ENCODE measurements at places on chromosomes 12 and 14.
A peak's percentile ranks its signal among the peaks of the same experiment; 100 is the strongest.

- H3K27ac ChIP-seq: no peak overlapping the region
- no peak overlapping the region for H3K4me3 ChIP-seq
- H3K4me1 ChIP-seq: peaks cover 5% of the 10 kb centered on the region
- no peaks in the 10 kb centered on the region for H3K36me3 ChIP-seq
- peak; percentile 80 for DNase-seq
- H3K27me3 ChIP-seq: no peaks in the 10 kb centered on the region
These were observed 51.4 kb upstream of the OAS1 start for GRCh38 chr12:112855375-112855774.

DNA sequence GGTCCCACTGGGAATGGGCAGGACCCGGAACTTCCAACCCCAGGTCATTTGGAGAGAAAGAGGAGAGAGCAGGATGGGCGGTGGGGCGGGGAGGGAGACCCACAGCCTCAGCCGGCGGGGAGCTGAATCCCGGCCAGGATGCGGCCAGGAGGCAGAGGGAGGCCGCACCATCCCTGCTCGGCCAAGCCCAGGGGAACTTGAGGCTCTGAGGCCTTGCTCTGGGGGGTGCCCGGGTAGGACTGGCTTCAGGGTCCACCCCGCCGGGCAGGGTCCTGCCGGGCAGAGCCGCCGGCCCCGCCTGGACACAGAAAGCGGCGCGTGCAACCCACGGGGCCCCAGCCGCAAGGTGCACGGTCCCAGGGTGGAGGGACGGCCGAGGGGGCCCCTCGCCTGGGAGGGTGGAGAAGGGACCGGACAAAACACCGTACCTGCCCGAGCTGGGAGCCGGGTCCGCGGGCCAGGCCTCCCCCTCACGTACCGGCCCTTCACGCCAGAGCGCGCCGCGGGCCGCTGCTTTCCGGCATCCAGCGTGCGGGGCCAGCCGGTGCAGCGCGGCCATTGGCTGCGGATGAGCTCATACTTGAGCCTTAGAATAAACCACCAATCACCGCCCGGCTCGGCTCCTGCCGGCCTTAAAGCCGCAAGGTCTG lies at the start of gene RPS6KL1:
Gene RPS6KL1 (minus strand): TSS at position 509 of the 650 bp plus-strand sequence. CDS start 1,719 bp downstream, outside the sequence.
- no peaks in the 10 kb centered on the region for H3K27me3 ChIP-seq
- DNase-seq: peak; percentile 97
- H3K27ac ChIP-seq: no peak within 1 kb of the TSS
- H3K4me1 ChIP-seq: peaks cover 6% of the 10 kb centered on the region

DNA sequence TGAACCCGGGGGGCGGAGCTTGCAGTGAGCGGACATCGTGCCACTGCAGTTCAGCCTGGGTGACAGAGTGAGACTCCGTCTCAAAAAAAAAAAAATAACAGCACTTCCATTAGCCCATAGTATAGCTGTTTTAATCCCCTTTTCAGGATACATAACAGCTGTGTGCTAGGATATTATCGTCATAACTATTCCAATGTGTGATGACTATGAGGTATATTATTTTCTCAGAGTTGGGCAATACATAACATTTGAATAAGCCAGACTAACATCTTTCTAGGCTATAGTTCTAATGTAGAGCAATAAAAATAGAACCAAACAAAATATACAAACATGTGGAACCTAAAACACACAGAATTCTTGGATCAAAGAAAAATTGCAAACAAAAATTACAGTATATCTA lies 57.1 kb downstream of the MARK3 start:
- H3K4me3 ChIP-seq: no peak overlapping the region
- peaks cover 15% of the 10 kb centered on the region for H3K4me1 ChIP-seq
- no peaks in the 10 kb centered on the region for H3K27me3 ChIP-seq
- H3K36me3 ChIP-seq: 0 out of 2 replicates have a peak, but pooled peaks cover 3% of the 10 kb centered on the region
- no peak for DNase-seq

GRCh38 chr14:57380935-57381334 lies 9.5 kb upstream of the NAA30 start:
- H3K27me3 ChIP-seq: peaks cover 5% of the 10 kb centered on the region
- no peak overlapping the region for H3K4me3 ChIP-seq

DNA sequence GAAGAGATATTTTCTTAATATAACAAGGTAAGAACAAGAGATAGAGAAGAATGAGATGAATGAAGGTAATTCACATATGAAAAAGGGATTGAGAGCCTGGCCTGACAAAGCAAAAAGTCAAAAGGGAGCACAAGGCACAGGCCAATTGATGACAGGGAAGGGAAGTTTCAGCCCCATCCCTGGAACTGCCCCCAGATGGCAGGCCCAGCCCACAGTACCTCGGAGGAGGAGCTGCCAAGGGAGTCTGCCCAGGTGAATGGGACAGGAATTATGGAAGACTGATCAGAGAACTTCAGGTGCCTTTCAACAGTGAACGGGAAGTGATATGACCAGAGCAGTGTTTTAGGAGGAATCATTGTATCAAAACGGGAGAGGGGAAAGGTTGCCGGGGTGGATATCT lies 15.7 kb downstream of the SNRPF start:
- no peak overlapping the region for H3K4me3 ChIP-seq
- no peaks in the 10 kb centered on the region for H3K27me3 ChIP-seq
- no peaks in the 10 kb centered on the region for H3K36me3 ChIP-seq
- DNase-seq: peak; percentile 52

DNA sequence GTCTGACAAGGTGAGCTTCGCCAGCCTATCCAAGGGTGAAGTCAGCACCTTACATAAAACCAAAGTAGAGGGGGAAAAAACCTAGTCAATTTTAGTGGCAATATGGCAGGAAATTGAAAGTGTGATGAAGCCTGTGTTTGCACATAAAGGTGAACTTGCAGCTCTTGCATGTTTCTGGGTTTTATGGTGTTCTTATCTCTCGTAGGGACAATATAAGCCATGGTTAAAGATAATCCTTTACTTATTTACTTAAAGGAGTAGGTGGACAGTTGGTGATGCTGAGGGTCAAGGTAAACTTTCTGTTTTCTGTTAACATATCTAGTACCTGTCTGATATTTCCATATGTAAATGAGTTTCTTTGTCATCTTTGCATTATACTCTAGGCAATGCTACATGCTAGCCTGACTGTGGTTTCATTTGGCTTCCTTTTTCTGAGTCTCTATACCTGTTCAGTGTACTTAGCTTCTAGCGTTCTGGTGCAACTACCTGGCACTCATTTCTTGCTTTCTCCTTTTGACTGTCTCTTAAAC lies 32.8 kb downstream of the CCDC91 start:
- no peak overlapping the region for H3K4me3 ChIP-seq
- H3K27ac ChIP-seq: no peak overlapping the region
- no peaks in the 10 kb centered on the region for H3K36me3 ChIP-seq
- H3K4me1 ChIP-seq: peaks cover 16% of the 10 kb centered on the region

- H3K36me3 ChIP-seq: no peaks in the 10 kb centered on the region
- H3K4me1 ChIP-seq: no peaks in the 10 kb centered on the region
- DNase-seq: no peak
- H3K27me3 ChIP-seq: no peaks in the 10 kb centered on the region
These were observed 39.8 kb upstream of the MEG3 start for GRCh38 chr14:100786131-100786530.

DNA sequence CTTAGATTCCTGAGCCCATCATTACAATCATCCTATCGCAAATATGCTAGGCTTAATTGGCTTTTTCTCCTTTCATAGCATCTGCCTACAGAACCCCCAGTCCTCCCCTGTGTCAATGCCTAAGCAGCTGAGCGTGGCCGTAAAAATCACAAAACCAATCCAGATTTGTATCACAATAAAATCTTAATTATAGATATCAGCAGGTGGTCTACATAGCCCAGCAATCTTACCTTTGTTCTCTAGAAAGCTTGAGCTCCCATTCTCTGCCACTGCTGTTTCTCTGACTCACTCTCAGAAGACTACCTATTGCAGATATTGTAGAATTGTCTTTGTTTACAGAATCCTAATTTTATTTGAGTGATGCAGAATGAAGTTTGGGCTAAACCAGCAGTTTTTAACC lies 37.9 kb upstream of the PPM1A start:
- no peak overlapping the region for H3K4me3 ChIP-seq
- no peaks in the 10 kb centered on the region for H3K36me3 ChIP-seq
- H3K27ac ChIP-seq: no peak overlapping the region
- peaks cover 16% of the 10 kb centered on the region for H3K4me1 ChIP-seq
- H3K27me3 ChIP-seq: no peaks in the 10 kb centered on the region

- peaks cover 27% of the 10 kb centered on the region for H3K4me1 ChIP-seq
- peaks cover 12% of the 10 kb centered on the region for H3K27me3 ChIP-seq
- no peak for DNase-seq
- H3K27ac ChIP-seq: no peak overlapping the region
- no peaks in the 10 kb centered on the region for H3K36me3 ChIP-seq
These were observed 287 bp upstream of the SLC2A13 start for GRCh38 chr12:40106202-40106533.

DNA sequence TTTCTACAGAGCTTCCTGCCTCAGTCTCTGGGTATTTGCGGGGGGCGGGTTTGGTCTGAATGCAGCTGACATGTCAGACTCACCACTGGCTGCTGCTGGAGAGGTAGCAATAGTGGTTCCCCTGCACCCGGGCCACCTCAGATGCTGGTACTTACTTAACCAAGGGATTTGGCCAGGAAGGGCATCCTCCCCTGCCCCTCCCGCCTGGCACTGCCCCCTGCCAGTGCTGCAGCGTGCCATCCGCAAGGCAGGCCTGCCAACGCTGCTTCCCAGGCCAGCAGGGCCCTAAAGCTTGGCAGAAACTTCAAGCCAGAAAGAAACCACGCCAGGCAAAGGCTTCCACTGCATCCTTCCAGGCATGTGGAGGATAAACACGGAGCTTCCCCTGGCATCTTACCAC lies 22.1 kb downstream of the RAB35 start:
- H3K27ac ChIP-seq: peak overlapping the region; percentile 95
- no peaks in the 10 kb centered on the region for H3K36me3 ChIP-seq
- H3K4me1 ChIP-seq: peaks cover 30% of the 10 kb centered on the region

- DNase-seq: peak; percentile 21
- H3K27me3 ChIP-seq: no peaks in the 10 kb centered on the region
- no peaks in the 10 kb centered on the region for H3K4me1 ChIP-seq
- H3K27ac ChIP-seq: no peak overlapping the region
- H3K36me3 ChIP-seq: no peaks in the 10 kb centered on the region
These were observed 215.6 kb upstream of the USP15 start for GRCh38 chr12:62044450-62045135.

- DNase-seq: no peak
- H3K27me3 ChIP-seq: no peaks in the 10 kb centered on the region
- no peak overlapping the region for H3K27ac ChIP-seq
- no peaks in the 10 kb centered on the region for H3K36me3 ChIP-seq
These were observed 70.7 kb downstream of the RASSF9 start for GRCh38 chr12:85765453-85765869.

DNA sequence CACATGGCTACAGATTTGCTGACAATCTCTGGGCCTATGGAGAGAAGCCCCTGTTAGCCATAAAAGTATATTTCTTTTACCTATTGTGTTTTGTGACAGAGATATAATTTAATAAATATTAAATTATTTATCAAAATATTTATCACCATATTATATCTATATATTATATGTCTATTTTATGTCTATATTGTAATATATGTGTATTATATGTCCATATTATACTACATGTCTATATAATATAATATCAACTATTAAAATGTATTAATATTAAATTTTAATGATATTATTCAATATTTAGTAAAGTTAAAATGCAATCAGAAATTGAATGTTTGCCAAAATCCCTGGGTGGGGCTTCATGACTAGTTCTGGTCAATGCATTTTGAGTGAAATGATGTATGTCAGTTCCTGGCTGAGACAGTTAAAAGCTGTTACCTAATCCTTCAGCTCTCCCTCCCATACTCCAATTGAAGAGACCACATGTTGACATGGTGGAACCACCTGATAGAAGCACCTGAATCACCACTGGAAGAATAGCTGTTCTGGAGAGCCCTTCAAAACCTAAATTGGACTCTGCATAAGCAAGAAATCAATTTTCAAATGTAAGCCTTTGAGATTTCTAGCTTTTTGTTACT lies 357.3 kb upstream of the DDHD1 start:
- no peaks in the 10 kb centered on the region for H3K4me1 ChIP-seq
- no peaks in the 10 kb centered on the region for H3K36me3 ChIP-seq
- no peak for DNase-seq
- H3K27ac ChIP-seq: no peak overlapping the region

DNA sequence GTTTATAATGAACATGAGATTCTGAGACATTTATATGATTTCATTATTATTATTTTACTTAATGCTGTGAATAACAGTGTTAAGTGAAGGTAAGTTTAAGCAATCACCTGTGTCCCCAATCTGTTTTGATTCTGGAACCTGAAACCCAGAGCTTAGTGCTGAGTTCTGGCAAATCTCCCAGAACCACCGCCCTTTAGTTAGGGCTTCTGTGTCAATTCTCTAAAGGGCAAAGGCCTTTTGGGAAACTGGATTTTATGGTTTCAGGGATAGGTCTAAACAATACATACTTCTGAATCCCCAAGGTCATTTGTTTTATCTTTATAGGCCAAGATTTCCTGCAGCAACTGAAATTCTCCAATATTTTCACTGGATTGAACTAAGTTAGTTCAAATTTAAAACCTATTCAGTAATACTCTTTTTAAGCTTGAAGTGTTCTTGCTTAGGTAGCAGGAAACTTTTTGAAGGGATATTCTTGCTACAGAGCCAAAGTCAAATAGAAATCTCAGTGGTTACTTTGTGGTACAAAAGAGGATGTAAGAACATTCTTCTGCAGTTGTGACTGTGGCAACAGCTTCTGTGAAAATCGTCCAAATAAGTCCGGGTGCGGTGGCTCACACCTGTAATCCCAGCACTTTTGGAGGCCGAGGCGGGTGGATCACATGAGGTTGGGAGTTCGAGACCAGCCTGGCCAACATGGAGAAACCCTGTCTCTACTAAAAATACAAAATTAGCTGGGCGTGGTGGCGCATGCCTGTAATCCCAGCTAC lies 10.0 kb upstream of the PKP2 start:
- H3K4me1 ChIP-seq: no peaks in the 10 kb centered on the region
- H3K27me3 ChIP-seq: no peaks in the 10 kb centered on the region
- no peaks in the 10 kb centered on the region for H3K36me3 ChIP-seq
- no peak for DNase-seq
- H3K27ac ChIP-seq: no peak overlapping the region

DNA sequence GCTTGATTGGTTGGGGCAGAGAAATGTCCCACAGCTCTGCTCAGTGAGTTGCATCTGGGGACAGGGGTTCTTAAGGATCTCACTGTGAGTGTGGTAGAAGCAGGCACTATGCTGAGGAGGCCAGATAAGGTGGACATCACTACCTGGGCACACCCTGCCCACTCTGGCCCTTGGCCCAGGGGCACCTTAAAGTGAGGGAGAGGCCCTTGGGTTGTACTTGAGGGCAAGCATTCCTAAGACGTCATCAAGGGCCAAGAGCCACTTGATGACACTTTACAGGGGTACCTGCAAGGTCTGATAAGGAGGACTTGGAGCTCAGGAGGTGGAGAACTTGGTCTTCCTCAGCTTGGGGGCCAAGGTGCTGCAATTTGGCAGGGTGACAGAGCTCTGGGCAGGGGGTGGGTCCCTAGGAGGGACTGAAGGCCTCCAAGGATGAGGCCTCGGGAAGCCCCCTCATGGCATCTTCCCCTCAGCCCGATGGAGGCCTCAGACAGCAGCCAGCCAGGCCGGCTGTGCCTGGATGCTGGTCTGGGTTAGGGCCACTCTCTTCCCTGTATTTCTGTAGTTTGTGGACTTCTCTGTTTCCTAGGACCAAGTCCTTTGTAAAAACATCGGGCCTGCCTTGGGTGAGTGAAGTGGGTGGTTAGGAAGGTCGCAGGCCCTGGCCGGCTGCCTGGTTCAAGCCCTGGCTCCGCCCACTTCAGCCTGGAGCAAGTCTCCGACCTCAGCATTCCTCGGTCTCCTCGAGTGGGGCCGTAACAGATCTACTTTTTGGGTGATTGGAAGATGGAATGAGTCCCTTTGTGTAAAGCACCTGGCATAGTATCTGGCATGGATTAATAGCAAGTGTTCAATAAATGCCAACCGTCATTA lies 24.8 kb downstream of the GPR68 start:
- DNase-seq: no peak
- no peaks in the 10 kb centered on the region for H3K4me1 ChIP-seq
- H3K27ac ChIP-seq: no peak overlapping the region
- H3K36me3 ChIP-seq: no peaks in the 10 kb centered on the region

All from GM23338 (cell line).